HuH-7.5 (cell line): ENCODE measurements at places on chromosomes 4 and X.

- DNase-seq, result no peak
These were observed 216.4 kb upstream of the TET2 start for GRCh38 chr4:104930298-104930697.

DNA sequence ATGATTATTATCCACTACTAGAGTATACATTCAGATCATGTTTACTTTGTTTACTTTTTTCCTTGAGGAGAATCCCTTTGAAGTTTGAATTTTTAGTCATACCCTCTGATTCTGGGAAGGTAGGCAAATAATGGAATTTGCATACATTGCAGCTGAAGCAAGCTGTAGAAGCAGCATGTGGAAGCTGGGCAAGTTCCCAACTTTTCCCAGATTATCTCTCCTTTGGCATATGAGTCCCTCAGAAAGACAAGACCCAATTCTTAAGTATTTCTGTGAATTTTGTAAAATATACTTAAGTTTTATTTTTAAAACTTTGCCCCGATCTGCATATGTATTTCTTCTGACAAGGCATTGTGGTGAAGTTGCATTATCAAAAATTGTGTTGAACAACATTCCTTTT lies 94.9 kb downstream of the CNKSR2 start:
- DNase-seq, result no peak

GRCh38 chr4:23881052-23881501 lies 8.8 kb downstream of the PPARGC1A start:
- no peak for DNase-seq

DNA sequence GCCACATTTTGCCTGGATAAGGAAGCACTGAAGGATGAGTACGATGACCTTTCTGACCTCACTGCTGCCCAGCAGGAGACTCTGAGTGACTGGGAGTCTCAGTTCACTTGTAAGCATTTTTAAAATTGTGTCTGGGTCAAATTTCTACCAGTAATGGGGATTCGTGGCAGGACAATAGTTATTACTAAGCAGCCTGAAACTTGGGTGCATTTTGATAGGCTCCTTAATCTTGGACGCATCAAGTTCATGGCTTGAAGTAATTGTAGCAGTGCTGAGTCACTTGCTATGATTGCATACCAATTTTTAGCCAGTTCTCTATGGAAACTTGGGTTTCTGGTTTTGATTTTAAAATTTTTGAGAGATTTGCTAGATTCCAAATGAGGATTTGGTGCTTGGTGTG lies 4.3 kb downstream of the PGRMC1 start:
- DNase-seq, result no peak

GRCh38 chr4:146105464-146105863 lies 70.1 kb upstream of the LSM6 start:
- no peak for DNase-seq

DNA sequence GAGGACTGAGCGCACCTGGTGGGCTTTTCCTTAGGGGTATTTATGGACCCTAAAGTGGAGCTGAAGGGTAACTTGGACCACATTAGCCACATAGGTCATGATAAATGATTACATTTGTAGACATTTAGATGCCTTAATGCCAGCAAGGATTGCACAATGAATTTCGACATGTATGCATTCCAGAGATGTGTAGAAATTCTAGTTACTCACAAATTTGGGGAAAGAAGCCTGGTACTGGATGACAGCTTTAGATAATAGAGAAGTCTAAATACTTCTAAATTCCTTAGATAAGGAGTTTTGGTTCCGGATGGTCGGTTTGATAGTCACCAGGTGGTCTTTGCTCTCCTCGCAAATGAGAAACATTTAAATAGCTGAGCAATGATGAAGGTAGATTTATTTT lies 609.5 kb upstream of the PRKX start:
- DNase-seq, result no peak

- no peak for DNase-seq
These were observed 173.0 kb upstream of the TET2 start for GRCh38 chr4:104973708-104974107.
